Stimulated activated CD4-positive, alpha-beta T cell treated with anti-CD3 and anti-CD28 coated beads, Interleukin-2, amount 100 ng/mL, for 48 hours (primary cell): ENCODE measurements at places on chromosomes 3 and 15.

DNA sequence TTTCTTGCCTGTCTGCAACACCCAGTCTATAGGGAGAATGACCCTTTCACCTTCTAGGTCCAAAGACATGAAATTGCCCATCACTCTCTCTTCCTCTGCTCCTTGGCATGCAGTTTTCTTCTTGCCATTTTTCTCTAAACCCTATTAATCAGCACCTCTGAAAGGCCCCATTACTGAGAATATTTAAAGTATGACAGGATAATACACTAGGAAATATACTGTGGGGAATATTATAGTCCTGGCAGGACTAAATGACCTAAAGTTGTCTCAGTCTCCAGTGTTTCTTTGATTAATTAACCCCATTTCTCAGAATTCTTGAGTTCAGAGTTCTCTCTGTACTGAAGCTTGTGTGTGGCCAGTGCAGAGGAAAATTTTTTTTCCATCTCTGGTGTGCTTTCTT is 730.7 kb downstream of the AGBL1 start:
- DNase-seq: no peak

DNA sequence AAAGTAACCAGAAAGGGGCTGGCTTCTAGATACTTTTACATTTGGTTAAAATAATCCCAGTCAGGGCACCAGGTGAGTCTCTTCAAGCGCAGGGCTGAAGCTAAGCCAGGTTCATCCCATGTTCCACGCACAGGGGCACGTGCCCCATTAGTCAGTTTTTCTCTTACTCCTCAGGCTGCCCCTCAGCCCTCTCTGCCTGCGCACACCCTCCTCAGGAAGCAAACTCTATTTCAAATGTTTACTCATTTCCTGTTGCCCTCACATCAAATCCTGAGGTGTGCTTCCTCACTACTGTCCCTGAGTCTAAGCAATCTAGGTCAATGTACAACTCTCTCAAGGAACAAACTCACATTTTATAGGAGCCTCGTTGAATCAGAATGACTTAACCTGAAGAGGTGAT is 48.5 kb downstream of the THBS1 start:
- no peak for DNase-seq

DNA sequence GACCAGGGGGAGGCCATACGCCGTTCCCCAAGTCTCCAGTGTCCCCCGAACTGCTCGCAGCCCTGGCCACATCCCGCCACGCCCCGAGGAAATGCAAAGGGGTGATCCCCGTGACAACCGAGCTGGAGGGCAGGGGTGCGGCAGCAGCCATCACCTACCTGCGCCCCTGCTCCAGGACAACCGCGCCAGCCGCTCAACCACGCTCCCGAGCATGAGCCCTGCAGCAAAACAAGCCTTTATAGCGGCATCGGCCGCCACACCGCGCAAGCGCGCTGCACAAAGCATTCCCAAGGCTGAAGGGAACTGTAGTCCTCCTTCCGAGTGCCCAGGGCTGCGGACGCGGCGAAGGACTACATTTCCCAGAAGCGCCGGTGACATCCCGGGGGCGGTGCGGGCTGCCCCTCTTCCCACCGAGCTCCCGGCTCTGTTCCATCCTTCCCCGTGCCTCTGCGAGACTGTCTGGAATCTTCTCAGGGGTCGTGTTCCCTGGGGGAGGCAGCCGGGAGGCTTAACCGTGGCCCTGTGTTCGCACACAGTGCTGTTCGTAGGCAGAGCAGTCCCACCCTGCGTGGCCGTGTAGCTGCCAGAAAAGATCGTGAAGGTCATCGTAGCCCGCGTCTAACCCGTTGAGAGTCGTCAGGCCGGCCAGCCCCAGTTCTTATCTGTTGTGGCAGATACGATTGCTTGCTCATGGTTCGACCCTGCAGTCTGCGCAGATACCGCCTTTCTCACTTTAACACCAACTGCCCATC is at the start of gene ABCC5:
Gene ABCC5 (minus strand): TSS at position 213 of the 752 bp plus-strand sequence. CDS start 3,492 bp downstream, outside the sequence.
- peak; percentile 72 for DNase-seq

DNA sequence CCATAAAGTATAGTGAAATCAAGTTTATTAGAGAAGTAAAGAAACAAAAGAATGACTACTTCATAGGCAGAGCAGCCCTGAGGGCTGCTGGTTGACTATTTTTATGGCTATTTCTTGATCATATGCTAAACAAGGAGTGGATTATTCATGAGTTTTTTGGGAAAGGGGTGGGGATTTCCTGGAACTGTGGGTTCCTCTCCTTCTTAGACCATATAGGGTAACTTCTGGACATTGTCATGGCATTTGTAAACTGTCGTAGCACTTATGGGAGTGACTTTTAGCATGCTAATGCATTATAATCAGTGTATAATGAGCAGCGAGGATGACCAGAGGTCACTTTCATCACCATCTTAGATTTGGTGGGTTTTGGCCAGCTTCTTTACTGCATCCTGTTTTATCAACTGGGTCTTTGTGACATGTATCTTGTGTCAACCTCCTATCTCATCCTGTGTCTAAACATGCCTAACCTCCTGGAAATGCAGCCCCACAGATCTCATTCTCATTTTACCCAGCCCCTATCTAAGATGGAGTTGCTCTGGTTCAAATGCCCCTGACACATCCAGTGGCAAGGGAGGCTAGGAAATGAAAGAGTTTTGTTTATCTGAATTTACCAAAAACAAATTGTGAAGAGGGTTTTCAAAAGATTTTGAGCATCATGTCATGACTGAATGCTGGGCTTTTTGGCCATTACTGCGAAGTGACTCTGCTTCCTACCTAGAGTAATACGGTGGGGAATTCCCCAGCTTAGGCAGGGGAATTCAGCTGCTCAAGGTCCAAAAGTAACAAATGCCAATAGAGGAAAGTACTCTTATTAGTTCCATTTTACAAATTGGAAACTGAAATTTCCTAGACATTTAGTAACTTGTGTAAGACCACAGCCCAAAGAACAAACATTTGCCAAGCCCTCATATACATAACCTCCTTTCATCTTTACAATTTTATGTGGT is 6.2 kb upstream of the SPSB4 start:
- no peak for DNase-seq

DNA sequence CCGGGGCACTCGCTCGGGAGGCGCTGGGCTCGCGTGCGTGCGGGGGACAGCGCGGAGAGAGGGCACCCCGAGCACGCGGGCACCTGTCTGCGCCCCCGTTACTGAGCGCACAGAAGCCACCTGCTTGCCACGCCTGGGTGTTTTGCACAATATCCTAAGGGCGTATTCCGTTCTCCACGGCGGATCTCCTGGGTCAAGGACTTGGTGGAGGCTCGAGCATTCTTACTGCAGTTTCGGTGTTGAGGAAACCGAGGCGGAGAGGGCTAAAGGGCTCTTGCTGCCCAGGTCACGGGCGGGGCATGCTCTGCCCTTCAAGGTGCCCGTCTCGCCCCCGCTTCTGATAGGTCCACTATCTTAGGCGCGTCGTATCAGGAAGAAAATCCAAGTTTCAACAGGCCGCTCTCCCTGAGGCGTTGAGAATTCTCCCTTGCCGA is 526 bp downstream of the GPD1L start:
- DNase-seq: no peak

GRCh38 chr3:193829781-193830180 is 236.8 kb downstream of the OPA1 start:
- no peak for DNase-seq

GRCh38 chr3:190132371-190132770 is 11.7 kb upstream of the P3H2 start:
- no peak for DNase-seq

DNA sequence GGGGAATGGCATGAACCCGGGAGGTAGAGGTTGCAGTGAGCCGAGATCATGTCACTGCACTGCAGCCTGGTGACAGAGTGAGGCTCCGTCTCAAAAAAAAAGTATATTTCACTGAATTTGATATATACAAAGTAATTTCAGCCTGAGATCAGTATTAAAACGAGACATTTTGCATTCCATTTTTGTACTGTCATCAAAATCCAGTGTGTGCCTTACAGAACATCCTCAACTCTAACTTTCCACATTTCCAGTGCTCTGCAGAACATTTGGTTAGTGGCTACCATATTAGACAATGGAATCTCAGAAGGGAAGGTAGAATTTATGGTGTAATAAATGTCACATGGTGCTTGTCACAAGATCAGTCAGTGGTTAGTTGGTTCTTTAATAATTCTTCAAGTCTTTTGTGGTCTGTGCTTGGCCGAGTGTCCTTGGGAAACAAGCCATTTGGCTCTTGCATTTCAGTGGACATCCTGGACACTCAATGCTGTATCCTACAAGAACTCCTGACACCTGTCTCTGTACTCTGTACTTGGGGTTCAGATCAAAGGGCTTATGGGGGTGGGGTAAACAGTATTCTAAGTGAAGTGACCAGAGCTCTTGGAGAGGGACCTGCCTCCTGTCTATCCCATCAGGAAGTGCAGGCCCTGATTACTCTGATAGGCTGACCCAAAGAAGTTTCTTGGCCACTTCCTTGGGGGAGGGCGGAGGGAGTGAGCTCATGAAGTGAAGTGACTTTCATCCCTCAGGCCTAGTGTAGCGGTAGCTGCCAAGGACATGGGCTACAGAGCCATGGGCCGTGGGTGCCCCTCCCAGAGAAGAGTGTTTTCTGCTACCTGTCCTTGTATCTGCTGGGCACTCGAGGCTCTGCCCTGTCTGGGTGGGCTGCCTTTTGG is 3.7 kb downstream of the ACVR2B start:
- DNase-seq: no peak

- no peak for DNase-seq
Observed at GRCh38 chr15:29182590-29182989, 87.0 kb downstream of the NSMCE3 start.

DNA sequence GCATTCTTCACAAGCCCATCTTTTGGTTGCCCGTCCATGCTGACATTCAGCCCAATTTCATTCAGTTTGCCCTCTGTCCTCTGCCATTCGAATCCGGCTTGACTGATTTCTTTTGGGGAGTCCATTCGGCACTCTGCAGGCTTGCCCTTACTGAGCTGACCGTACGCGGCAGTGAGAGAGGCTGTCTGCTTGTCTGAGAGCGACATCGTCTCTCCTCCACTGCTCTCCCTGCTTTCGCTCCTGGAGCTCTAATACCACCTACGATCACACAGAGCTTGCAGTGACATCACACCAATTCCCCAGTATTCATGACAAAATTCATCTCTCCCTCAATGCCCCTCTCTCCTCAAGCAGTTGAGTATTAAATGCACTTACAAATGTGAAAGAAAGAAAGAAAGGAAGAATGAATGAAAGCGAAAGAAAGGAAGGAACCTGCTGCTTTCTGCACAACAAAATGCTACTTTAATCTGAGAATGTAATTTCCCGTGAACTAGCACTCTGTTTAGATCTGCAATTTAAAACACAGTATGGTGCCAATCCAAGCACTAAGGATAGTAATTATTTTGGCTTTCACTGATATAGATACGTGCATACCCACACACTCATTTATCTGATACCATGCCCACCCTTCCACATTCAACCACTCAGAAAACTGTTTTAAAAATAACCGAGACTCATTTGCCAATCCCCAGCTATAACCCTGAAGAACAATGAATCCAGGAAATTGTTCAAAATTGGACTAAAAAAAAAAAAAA is 89.5 kb downstream of the DHX30 start:
- DNase-seq: no peak

- no peak for DNase-seq
Observed at GRCh38 chr3:172316758-172317157, 131.5 kb downstream of the GHSR start.

DNA sequence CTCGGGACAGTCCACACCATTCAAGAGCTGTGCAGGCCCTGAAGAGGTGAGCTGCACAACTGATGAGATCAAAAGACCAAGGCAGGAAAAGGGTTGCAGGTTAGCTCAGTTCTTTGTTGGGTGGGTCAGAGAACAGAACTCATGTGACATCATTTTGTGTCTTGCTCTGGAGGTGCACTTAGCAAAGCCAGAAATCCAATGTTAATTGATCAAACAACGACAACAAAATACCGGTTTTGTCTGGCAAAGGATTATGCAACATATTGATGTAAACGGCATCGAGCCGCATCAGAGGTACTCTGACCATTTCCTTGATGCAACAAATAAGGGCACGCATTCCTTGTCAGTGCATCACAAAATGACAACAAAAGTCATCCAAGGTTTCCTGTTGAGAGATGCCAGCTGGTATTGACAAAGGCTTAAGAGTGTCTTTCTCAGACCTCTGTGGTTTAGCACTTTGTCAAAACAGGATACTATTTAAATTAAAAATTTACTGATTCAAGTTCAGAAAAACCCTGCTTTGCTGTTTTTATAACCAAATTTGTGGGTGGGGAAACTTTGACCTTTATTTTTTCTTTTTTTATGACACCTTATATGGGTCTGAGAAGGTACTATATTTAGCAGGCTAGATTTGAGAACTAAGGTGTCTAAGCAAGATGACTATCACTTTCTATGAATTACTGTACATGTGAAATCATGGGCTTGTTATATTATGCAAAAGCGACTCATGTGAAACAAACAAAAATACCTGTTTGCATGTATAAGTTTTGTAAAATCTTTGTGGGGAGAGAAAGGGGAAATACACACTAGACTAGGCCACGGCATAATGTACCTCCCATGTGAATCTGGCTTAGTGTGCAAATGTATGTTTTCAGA is 496.1 kb downstream of the FOXP1 start:
- DNase-seq: no peak

GRCh38 chr3:195221015-195221853 is 49.7 kb downstream of the XXYLT1 start:
- DNase-seq: no peak

DNA sequence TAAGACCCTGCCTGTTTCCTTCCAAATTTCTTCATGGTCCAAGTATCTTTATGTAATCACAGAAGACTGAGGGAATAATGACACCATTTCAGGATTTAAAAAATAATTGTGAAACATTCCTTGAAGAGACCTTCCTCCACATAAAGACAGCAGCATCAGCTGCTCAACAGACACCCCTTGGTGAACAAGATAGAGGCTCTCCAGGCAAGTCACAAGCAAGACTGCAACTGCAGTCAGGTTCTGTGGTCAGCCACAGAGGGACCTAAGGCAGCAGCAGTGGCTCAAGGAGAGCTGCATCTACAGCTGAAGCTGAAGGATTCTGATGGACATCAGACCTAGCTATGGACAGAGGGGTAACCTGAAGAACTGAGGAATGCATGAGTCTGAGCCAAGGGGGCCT is 97.2 kb upstream of the C3orf80 start:
- no peak for DNase-seq

GRCh38 chr3:14209581-14210289 is 31.1 kb downstream of the LSM3 start:
- no peak for DNase-seq

DNA sequence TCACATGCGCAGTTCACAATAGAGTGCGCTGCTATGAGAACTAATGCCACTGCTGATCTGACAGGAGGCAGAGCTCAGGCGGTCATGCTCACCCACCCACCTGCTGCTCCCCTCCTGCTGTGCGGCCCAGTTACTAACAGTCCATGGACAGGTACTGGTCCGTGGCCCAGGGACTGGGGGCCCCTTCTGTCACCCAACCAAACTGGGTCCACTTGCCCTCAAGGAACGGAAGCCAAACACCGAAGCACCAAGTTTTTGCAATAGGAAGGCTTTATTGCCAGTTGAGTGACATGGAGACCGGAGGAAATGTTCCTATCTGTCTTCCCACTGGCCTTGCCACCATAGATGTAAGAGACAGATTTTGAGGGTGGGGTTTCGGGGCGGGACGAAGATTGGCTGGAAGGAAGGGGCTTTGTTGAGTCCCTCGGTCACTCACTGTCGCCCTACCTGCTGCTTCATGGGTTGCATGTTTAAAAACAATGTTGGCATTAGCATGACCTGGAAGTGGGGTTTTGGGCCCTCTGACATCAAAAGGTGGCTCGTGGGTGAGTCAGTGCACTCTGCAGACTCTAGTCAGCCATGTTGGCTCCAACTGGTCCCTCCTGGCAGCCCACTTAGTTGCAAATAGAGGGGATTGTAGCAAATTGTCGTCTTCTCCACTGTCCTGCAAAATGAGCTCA is 141.0 kb downstream of the TJP1 start:
- DNase-seq: no peak

- DNase-seq: no peak
Observed at GRCh38 chr3:139836698-139837464, 98.1 kb upstream of the CLSTN2 start.
